Left lung (tissue), 14 donors: ENCODE measurements at places on chromosomes 7 and 10. TPM values are rescaled to one million over a fixed set of nuclear protein-coding genes. Genes with fewer than 3 reads are reported as not detected.

GRCh38 chr7:107857541-107857912 is 33.5 kb upstream of the DLD start:
- no peak for DNase-seq

GRCh38 chr7:141410353-141411000 is 140.7 kb upstream of the AGK start:
- no peak for DNase-seq

- peak; percentile 8 for DNase-seq
These were observed 77.4 kb downstream of the WIPF3 start for GRCh38 chr7:29883462-29884398.

GRCh38 chr10:49096890-49097445 is 18.4 kb downstream of the VSTM4 start:
- no peak for DNase-seq

DNA sequence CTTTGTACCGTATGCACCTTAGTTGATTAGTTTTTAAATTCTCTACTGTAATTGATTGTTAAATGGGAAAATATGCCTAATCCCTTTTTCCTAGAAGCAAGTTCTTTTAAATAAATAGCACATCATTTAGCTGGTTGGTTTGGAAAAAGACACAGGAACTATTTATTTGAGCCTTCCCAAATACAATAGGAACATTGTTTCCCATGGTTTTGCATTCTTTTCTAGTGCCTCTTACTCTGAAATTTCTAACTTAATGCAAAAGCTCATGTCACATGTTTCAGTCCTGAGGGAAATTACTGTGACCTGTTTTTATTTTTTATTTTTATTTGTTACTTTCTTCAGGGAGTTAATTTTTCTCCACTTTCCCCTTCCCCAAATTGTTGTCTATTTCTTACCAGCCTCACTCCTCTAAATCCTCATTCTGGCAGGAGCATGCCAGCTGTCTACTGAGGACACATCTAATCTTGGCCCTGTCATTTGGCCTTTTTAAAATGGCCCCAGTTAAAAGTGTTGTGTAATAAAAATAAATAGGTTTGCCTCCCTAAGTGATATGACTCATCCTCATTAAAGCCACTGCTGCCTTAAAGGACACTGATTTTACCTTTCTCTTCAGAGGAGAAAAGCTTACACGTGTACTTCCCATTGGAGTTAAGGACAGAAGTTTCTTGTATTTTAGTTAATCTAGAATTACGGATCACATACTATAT is 94.5 kb downstream of the PPP1R3A start:
- DNase-seq: no peak

DNA sequence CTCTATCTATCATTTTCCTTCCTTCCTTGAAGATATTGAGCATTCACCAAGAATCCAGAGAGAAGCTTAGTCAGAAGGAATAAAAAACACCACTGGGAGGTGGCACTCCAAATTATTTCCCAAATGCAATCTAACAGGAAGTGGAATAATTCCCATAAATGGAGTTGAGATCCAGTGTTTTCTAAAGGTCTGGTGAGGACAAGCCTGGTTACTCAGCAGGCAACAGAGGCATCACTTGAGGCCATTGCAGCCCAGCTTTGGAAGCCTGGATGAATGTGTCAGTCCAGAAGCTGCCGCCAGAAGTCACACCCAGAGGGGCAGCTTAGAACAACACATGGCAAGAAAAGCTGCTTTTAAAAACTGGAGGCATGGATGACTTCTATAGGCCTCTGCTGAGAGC is 288.9 kb upstream of the KLF6 start:
- DNase-seq: no peak

GRCh38 chr10:117365612-117366011 is 9.6 kb downstream of the PDZD8 start:
- no peak for DNase-seq

- DNase-seq: no peak
These were observed 91.2 kb upstream of the ARID5B start for GRCh38 chr10:61810263-61810662.

GRCh38 chr10:11891776-11892486 is 68.8 kb downstream of the PROSER2 start:
- DNase-seq: no peak

DNA sequence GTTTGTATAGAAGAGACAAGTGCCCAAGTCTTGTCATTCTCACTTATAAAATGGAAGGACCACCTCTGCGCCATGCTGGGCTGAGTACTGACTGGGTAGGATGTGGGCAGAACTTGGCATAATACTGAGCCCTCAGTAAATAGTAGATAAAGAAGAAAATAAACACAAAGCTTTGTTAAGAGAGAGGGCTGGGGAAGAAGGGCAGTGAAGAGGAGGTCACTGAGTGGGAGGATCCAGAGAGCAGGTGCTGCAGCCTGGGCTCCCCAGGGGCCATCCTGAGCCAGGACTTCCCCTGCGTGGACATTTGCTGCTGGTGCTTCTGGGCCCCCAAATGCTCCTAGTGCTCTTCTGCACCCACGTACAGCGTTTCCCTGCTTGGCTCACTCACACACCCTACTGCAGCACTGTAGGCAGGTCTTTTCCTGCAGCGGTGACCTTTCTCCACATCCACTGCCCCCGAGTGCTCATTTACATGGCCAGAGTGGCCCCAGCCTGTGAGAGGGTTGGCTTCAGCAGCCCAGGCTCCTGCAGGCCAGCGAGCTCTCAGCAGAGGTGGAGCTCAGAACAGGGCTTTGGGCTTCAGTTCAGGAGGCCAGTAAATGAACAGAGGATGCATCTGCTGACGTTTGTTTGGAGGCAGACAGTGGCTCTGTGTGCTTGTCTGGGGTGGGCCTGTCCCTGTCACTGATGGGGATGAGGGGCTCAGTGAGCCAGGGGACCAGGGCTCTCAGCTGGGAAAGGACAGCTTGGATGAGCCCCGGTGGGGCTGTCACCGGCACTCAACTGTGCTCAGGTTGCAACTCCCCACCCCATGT is 164.6 kb downstream of the ADARB2 start:
- no peak for DNase-seq

- no peak for DNase-seq
These were observed 52.2 kb downstream of the PDGFA start for GRCh38 chr7:467393-467828.

DNA sequence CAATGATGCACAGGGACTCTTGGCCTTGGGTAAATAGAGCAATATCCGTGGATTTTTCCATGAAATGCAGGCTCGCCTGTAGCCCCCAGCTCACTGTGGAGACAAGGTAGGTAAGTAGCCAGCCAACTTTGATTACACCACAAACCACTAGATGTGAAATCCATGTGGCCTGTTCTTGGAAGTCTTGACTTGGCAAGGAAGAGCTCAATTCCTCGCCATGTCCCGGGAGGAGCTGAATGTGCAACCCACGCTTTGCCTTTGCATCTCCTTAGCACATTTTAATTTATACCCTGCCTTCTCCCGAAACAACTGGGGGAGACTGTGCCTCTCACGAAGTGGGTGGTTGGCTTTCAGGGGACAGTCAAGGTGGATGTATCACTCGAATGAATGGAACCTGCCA is 347.7 kb upstream of the MKI67 start:
- no peak for DNase-seq

GRCh38 chr7:88259656-88260380 is 40.0 kb upstream of the SRI start:
- DNase-seq: no peak

GRCh38 chr7:26919906-26920493 is 55.6 kb upstream of the SKAP2 start:
- no peak for DNase-seq

GRCh38 chr10:130141460-130141859 is 5.3 kb downstream of the GLRX3 start:
- no peak for DNase-seq

DNA sequence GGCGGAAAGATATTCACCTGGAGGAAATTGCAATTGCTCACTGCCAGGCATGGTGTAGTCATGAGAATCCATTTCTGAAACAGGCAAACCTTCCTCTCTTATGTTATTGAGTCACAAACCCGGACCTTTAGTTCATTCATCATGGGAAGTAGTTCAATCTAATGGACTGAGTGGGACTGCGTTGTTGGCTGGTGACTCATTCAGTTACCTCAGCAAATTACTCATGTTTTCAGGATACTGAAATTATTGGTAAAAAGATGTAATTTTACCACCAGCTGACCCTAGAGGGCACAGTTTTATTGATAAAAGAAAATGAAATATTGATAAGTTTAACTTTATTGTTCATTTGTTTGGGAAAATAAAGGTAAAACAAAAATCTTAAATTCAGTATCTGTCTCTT is 1194.4 kb upstream of the SORCS1 start:
- no peak for DNase-seq

GRCh38 chr10:6171881-6172695 is 30.6 kb upstream of the PFKFB3 start:
- DNase-seq: no peak

- no peak for DNase-seq
These were observed 59.4 kb upstream of the NAMPT start for GRCh38 chr7:106344211-106344610.

DNA sequence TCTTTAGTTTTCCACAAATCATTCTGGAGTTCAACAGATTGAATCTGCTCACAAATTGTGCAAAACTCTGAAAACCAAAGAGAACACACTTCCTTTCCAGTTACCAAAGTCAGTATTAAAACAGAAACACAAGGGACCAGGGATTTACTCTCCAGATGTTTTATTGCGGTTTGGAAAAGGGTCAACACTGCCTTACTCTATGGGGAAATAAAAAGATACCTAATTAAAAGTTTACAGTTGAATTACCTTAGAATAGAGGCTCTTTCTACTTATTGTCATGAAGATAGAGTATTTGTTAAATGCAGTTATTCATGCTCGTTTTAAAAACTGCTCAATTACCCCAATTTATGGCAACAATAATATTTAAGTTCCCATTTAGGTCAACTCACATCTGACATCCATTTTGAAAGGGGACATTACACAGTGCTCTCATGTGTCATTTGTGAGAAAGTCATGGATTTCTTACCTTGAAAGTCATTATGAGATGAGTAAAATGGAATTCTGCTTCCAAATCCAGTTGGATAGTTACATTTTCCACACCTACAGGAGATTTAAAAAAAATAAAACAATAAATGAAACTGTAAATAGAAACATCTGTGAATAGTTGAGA is 8.4 kb downstream of the LAMB1 start:
- DNase-seq: no peak

DNA sequence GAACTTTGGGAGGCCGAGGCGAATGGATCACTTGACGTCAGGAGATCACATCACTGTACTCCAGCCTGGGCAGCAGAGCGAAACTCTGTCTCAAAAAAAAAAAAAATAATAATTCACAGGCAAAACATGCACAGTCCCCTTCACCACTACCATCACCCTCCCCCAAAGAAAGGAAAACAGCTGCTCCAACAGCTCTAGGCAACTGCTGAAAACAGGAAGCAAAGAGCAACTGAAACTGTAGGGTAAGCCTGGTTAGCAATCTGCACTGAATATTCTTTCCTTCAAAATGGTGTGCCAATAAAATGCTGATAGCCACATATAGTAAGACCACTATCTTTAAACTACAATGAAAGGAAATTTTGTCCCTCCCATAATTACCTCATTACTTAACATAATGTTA is 11.8 kb downstream of the NT5C2 start:
- no peak for DNase-seq

DNA sequence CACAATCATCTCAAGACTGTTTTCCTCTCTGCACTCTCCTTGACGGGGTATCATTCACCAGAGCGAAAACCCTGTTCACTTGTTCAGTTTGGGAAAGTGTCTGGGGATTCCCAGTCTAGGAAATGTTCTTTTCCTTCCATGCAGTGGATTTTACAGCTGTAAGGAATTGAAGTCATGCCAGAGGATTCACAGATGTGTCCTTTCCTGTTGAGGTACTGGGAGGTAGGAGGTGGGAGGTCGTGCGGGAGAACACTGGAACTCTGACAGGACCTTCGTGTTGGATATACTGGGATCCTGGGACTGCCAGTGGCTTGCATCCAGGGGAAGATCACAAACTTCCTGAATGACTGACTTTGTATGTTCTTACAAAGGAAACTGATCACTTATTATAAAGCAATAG is 185.5 kb downstream of the BMPER start:
- DNase-seq: no peak

GRCh38 chr7:2243458-2243857 is 1.4 kb downstream of the NUDT1 start:
- no peak for DNase-seq

GRCh38 chr10:23258516-23258915 is 66.4 kb downstream of the PTF1A start:
- DNase-seq: no peak

- DNase-seq: no peak
These were observed 78.1 kb upstream of the RET start for GRCh38 chr10:42998481-42999384.

- DNase-seq: no peak
These were observed 19.5 kb upstream of the RHEB start for GRCh38 chr7:151539088-151539671.

DNA sequence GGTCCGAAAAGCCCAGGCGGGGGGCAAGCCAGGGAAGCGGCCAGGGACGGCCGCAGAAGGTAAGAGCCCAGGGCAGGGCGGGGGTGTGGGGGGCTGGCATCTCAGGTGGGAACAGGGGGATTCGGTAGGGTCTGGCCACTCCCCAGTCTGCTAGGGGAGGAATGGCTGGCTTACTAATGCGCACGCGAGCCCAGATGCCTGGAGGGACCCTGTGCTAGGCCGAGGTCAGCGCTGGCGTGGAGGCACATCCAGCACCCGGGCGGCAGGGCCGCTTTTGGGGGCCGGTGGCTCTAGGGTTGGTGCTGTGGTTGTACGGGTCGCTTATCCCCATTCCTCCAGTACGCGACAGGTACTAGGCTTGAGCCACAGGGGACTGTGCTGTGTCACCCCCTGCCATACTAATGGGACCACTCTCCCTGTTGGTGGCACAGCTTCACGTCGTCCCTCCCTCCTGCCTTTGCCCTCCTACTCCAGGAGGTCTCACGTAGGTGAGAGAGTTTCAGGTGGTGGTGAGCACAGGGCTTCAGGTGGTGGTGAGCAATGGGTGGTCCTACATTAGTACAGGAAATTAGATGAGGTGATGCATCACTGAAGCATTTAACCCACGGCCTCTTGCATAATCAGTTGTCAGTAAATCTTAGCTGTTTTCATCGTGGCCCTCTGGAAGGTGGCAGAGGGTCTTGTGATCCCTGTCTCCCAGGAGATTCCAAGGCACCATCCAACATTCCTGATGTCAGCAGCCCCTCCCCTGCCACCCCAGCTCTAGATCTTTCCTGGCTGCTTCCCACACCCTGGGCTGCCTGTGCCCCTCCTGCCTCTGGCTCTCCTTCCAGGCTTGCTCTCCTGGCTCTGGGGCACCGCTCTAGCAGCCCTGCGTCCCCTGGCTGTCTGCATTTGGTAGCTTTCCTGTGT is 971 bp downstream of the AEBP1 start:
- no peak for DNase-seq

GRCh38 chr10:97705006-97705670 is 8.4 kb upstream of the MARVELD1 start:
- DNase-seq: no peak

- no peak for DNase-seq
These were observed 35.6 kb downstream of the POLL start for GRCh38 chr10:101552442-101552841.

Gene AKR1C3
- total RNA-seq: 47.1 TPM

Gene SPDYE5
- total RNA-seq: not detected

Gene MYL7
- total RNA-seq: 1.5 TPM

Gene CTTNBP2
- total RNA-seq: 3.0 TPM

Gene PAX2
- total RNA-seq: not detected

Gene ACSM6
- not detected for total RNA-seq

Gene OGDHL
- total RNA-seq: 0.58 TPM

Gene HTR7
- 0.65 TPM for total RNA-seq

Gene LRRC17
- 22.9 TPM for total RNA-seq

Gene CUEDC2
- total RNA-seq: 48.2 TPM

Gene SMIM30
- total RNA-seq: 56.2 TPM

Gene NPFFR1
- total RNA-seq: 0.21 TPM

Gene SAP25
- 8.3 TPM for total RNA-seq

Gene MOGAT3
- total RNA-seq: not detected

Gene OR6B1
- total RNA-seq: not detected

Gene ZNF107
- 7.3 TPM for total RNA-seq

Gene CDHR1
- total RNA-seq: 0.94 TPM

Gene SMKR1
- 1.0 TPM for total RNA-seq
